HFF-Myc (cell line): ENCODE measurements at places on chromosomes 6 and 20.

DNA sequence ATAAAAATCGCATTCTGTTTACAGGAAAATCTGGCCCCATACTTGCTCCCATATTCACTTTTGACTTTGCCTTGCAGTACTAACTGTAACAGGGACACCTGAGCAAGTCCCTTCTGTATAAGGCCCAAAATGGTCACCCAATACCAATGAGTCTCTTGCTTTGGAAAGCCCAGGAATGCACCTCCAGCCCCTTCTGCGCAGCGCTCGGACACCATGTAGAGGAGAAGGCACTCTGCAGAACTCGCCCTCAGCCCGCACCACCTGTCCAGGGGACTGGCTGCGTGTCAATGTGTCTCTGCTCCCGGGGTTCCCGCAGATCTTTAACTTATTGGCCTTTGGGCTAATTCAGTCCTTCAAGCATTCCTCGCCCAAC, 746 bp upstream of the PRND start:
- DNase-seq, result no peak

DNA sequence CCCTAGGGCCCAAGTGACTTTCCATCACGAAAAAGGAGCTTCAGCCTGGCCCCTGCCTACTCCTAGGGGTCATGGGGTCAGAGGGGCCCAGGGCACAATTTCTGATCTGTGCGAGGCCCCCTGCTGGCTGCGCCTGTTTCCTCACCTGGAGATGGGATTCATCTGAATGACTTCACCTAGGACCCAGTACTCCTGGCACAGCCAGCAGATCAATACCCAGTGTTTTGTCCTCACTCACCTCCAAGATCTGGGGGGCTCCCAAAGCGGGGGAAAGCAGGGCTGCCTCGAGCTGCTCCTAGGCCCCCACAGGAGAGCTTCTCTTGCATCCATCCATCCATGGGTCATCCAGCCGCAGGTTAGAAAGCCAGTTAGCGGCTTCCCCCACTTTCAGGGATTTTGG, 33.8 kb downstream of the CD40 start:
- no peak for DNase-seq

- no peak for DNase-seq
These were observed 137.0 kb downstream of the MRPL14 start for GRCh38 chr6:43990275-43990626.

DNA sequence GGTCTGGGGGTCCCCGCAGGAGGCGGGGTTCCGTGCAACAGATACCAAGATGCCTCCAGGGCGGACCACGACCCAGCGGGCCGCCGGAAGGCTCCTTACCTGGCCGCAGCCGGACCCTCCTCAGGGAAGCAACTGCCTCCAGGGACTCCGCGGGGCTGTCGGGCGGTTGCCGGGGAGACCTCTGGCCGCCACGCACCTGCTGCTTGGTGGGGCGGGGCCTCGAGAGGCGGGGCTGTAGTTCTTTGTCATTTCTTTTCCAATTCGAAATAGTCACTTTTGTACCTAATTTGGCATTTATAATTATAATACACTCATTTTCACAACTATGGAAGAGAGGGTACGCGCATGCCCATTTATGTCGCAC, 647 bp downstream of the AK9 start:
- DNase-seq, result no peak
